ENCODE measurements at places on chromosomes 13 and 19. TPM values are rescaled to one million over a fixed set of nuclear protein-coding genes. Genes with fewer than 3 reads are reported as not detected.

Gene LRRC25
- total RNA-seq, result not detected

Gene AMER2
- total RNA-seq, result not detected

Gene CTU1
- total RNA-seq, result 18.0 TPM

Gene KL
- total RNA-seq, result not detected

Gene CD33
- total RNA-seq, result not detected
